ENCODE measurements at places on chromosomes 5 and 9.

DNA sequence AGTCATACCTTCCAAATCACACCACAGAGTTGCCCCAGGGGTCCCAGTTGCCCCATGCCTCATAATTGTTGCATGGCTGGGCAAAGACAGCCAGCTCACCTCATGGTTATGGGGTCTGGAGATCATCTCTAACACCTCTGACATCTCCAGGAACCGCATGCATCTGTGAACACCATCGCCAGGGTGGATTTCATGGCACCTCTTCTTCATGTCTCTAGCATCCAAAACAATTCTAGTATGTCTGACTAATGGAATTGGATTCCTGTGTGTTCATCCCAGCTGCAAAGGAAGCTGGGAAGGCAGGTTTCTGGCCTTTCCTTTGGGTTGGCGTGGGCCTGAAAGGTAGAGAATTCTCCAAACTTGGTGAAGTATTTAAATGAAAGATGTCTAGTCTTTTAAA is 122.3 kb upstream of the ABCA1 start:
- no peak for DNase-seq

DNA sequence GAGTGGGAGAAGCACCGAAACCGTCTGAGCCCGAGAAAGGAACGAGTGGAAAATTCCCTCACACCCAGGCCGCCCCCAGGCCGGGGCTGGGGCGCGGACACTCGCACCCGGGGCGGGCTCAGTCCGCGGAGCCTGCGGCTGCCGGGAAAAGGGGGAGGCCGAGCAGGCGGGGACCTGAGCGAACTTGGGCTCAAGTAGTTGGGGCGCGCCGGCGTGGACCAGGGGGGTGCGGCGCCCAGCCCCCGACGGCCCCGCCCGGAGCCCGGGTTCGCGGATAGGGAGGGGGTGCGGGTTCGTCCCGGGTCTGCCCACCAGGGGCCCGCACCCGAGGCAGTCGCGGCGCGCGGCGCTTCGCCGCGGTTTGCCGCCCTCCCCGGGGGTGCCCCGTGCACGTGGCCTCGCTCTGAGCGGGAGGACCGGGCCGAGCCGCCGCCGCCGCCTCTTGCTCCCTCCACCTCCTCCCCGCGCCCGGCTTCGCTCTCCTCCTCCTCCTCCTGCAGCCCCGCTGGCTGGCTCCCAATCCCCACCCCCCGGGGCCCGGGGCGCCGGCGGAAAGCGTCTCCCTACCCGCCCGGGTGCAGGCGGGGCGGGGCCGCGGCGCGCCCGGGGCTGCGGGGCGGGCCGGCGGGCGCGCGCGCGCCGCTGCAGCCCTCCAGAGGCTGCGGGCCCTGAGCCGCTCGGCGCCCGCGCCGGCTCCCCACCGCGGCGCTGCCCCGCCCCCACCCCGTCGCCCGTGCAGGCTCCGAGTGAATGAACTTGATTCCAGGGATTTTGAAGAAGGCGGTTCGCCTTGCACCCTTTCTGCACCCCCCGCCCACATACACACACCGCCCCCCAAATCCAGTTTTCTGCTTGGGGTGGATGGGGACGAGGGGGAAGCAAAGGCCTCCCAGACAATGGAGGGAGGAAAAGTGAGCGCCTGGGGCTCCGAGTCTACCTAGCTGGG is 1.3 kb upstream of the NFIB start:
- DNase-seq = no peak

- no peak for DNase-seq
These were observed 3.0 kb downstream of the ARSI start for GRCh38 chr5:150299571-150300327.

DNA sequence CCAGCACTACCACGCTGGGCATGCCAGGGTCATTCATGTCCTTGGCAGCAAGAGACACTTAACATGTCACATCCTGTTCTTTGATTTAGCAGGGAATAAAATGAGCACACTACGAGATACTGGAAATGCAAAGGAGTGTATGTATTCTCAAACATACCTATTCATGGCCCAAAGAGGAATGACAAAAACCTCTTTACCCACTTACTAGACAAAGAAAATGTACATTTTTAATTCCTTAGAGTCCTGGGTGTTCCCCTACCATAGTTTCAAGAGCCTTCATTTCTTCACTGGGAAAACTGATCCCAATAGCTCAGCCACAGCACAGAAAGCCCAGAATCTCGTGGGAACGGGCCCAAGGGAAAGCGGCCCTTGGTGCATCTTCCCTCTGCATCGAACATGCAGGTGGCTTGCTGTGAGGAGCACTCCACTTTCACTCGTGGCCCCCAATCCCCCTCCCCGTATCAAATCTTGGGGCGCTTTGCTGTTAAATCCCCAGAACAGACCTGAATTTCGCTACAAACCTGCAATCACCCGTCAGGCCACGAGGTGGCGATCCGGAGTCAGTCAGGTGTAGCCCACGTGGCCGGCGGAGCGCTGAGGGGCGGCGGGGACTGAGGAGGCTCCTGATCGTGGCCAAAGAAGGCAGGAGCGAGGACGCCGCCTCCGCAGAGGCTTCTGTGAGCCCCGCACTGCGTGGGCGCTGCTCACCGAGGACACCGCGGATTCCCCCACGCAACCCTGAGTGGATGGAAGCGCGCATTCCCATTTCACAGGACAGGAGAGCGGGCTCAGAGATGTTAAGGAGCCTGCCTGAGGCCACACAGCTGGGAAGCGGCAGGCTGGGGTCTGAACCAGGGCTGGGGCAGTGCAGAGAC is 91.4 kb downstream of the LMX1B start:
- DNase-seq = peak; percentile 57

DNA sequence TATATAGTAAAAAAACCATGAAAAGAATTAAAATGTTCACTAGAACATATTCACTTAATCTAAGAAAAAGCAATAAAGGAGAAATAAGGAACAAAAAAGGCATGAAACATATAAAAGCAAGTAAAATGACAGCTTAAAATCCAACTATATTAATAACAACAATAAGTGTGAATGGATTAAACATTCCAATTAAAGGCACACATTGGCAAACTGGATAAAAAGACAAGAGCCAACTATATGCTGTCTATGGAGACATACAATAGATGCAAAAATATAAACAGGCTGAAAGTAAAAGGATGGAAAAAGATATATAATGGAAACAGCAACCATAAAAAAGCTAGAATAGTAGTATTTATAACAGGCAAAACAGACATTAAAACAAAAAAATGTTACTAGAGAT is 70.1 kb downstream of the AP3B1 start:
- no peak for DNase-seq

- DNase-seq = no peak
These were observed 35.2 kb downstream of the MARCHF11 start for GRCh38 chr5:16144416-16144815.

GRCh38 chr5:173075137-173075843 is 19.1 kb downstream of the CREBRF start:
- no peak for DNase-seq

DNA sequence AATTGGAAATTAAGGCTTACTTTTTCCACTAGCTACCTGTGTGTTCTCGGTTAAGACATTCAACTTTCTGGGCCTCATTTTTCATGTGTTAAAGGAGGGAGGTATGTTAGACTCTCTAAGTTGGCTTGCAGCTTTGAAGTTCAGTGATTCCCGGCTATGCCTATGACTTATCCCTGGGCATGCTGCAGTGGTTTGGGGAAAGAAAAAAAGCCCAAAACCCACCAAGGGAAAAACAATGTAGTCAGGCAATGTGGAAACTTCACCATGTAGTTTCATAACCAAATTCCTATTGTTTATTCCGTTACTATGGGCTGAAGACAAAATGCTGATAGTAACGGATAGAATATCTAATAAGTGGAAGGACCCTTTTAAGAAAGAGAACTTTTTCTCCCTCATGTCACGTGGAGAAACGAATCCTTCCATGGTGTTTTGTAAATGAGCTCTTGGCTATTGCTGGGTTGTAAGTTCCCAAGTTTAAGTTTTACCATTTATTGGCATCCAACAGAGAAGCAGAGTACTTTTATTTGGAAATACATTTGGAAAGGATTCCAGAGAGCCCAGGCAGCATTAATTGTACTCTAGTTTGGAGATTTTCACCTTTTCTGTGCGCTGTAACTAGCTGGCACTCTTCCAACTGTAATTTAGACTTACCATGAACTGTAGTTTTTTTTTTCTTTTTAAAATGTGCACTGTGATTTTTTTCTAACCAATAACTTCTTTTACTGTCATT is 84.9 kb upstream of the MPDZ start:
- DNase-seq = no peak

GRCh38 chr9:137052293-137052692 is 1.6 kb downstream of the ENTPD2 start:
- no peak for DNase-seq

DNA sequence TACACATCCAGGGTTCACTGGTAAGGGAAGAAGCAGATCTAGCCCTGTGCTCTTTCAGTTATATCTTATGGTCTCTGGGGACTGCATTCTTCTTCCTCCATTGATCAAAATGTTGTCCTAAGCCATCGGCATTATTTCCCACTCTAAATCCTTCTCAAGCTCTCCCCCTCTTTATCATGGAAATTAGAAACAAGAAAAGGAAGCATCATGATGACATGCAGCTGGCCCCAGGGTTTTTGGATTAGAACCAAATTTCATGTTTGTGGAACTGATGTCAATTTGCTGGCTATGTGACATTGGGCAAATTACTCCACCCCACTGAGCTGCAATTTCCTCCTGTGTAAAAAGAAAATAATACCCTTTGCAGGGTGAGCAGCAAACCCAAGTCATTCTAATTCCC is 39.5 kb downstream of the MFAP3 start:
- no peak for DNase-seq

DNA sequence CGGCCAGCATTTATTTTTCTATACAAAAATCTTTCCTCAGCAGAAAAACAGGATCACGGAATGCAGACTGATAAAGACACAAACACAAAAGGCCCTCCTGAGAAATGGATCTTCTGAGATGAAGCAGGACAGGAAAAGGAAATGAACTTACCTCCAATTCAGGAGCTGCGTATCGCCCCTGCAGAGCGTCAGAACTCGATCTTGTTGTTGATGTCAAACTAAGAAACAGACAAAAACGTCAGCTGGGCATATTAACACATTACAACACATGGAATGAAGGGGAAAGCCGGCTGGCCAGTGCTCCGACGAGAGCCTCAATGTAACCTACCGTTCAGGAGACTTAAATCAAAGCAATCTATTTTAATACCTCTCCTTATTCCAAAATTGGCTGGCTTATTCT is 105.1 kb downstream of the SERINC5 start:
- no peak for DNase-seq

DNA sequence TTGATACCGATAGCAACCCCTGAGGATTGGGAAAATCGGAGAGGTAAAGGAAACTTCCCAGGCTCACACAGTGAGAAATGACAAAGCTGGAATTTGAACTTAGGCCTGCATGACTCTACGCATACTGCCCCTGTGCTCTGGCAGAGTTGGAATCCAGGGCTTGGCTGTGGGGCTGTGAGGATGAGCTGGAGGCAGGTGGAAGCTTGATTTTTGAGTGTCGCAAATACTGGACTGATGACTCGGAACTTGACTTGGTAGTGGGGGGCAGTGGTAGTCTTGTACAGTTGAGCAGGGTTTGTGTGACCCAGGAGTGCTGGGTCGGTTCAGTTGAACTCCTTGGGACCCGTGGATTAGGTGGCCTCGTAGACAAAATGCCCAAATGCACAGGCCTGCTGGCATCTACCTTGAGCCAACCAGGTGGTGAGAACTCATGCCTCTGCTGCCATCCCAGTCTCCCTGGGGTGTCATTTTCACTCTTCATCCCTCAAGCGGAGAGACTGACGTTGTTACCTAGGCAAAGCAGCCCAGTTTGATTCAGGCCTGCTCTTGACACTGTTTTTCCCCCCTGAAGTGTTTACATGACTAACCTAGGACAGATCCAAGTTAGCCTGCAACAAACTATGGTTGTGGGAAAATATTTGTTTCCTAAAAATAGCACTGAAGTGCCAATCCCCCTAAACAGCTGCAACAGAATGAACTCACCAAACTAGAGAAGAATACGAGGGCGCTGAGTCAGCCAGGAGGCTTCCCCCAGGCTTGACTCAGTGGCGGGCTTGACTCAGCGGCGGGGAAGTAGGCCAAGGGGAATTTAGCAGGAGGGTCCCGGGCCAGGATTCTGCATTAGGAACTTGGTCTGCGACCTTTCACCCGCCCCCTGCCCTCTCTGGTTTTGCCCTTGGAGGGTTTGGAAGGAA is 45.7 kb upstream of the ORM1 start:
- no peak for DNase-seq

- no peak for DNase-seq
These were observed 128.9 kb downstream of the PDE8B start for GRCh38 chr5:77339337-77339890.

DNA sequence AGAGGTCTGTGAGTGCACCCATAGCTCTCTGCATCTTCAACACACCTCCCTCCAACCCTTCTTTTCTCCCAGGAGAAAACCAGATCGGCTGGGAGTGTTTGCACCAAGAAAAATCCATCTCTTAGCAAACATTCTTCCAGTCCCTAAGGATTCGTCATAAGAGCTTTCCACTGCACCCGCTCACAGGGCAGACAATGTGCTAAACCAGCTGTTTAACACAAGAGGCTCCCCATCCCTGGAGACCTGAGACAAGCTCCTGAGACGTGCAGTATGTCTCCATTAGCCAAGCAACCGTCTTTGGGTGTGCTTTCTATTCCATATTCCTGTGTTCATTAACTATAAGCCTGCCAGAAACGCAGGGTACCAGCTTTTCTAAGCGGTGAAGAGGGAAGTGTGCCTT is 93.6 kb upstream of the ZNF462 start:
- DNase-seq = no peak

GRCh38 chr5:90549729-90550275 is 8.8 kb upstream of the ADGRV1 start:
- no peak for DNase-seq

DNA sequence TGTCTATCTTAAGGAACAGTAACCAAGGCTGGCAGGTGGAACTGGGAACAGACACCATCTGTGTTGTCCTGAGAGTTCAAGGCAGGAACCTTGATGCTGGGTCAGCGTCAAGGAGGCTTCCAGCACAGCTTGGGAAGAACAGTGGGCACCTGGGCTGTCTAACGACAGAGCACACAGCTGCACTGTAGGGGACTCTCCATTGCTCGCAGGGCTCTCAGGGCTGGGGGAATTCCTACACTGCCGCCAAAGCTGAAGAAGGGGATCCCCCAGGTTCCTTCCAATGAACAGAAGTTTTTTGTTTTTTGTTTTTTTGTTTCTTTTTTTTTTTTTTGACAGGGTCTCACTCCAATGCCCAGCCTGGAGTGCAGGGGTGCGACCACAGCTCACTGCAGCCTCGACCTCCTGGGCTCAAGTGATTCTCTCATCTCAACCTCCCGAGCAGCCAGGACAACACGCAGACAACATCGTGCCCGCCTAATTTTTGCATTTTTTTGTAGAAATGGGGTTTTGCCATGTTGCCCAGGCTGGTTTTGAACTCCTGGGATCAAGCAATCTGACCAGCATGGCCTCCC is 81.9 kb downstream of the PTPN3 start:
- no peak for DNase-seq

DNA sequence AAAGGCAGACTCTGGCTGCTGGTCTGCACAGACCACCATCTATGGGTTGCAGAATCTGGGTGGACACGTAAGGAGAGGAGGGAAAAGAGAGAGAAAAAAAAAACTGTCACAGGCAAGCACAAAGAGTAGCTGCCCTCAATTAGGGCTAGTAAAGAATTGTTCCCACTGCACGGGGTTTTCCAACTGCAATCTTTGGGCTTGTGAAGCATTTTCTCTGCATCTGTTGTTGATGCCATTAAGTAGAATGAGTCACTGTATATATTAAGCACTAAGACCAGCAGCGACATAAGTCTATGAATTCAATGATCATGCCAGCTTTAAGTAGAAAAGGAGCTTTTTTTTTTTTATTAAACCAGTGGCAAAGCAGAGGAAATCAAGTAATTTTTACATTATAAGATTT is 40.2 kb downstream of the MED10 start:
- DNase-seq = no peak

- no peak for DNase-seq
These were observed 11.8 kb downstream of the NR2F1 start for GRCh38 chr5:93594591-93595419.

- no peak for DNase-seq
These were observed 177.5 kb downstream of the C5orf15 start for GRCh38 chr5:133790898-133791297.

Data from activated CD8-positive, alpha-beta memory T cell treated with anti-CD3 and anti-CD28 coated beads for 48 hours (primary cell).